NCI-H1417 (cell line): ENCODE measurements at places on chromosomes 3 and 15.
A peak's percentile ranks its signal among the peaks of the same experiment; 100 is the strongest.

DNA sequence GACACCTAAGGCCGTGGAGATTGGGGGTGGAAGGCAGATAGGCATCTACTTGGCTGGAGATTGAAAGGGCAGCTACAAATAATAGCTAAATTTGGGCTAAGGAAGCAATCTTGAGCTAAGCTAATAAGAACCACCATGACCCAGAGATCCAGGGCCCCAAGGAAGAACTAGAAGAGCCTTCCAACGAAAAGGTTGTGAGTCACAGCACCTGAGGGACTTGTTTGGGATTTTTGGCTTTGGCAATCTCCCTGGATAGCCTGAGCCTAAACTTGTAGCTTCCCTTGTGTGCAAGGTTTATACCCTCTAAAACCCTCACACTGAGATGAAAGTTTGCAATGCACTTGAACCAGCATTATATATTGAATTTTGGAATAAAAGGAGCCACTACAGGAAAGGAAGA lies 364.0 kb upstream of the IL12A start:
- DNase-seq, result no peak

GRCh38 chr15:44489464-44489863 lies 47.5 kb upstream of the EIF3J start:
- DNase-seq, result no peak

GRCh38 chr15:90620379-90621067 lies 90.8 kb downstream of the CRTC3 start:
- DNase-seq, result no peak

DNA sequence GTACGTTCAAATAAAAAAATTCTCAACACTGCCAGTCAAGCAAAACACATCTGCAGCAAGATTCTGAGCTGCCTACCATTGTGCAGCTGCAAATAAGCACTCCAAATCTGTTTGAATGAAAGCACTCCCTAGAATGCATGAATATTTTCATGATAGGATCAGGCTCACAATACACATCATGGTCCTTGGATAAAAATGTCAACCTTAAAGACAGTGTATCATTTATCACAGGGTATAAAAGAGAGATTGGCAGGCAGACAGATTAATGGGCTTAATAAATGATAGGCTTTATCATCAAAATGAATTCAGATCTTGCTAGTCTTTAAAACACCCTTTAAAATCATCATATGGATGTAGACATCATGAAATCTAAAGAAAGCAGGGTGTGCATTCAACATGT lies 9.2 kb downstream of the RYR3 start:
- no peak for DNase-seq

GRCh38 chr3:74537857-74538256 lies 76.6 kb downstream of the CNTN3 start:
- no peak for DNase-seq

- no peak for DNase-seq
Measured at GRCh38 chr3:194810076-194810475, 124.4 kb downstream of the FAM43A start.

DNA sequence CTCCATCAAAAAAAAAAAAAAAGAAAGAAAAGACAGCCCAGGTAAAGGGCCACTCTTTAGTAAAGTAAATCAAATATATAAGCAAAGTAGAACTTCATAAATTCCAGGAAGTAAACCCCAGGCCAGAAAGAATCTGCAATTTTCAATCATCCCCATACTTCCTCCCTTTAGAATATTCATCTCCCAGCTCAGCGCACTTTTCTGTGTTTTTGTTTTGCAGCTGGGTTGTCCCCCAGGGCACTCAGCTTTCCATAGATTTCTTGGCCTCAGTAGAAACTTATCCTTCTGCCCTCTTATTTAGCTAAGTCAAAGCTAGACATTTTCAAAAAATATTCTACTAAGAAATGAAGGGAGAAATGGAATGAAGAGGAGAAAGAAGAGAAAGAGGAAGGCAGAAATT lies 24.0 kb upstream of the SPRED1 start:
- DNase-seq, result no peak

DNA sequence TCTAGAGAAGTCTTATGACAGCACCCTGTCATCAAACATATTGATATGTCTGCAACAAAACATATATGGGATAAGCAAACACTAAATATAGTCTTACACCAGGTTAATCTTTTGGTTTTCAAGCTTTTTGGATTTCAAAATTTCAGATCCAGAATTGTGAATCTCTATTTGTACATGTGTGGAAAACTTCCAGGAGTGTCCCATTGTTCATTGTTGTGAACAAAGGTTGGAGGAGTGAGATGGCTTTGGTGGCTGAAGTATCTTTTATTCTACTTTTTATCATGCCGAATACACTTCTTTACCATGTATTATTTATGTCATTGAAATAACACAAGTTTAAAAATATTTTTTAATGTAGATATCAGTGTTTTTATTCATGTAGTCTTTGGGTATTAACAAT lies 5.9 kb upstream of the FHIT start:
- no peak for DNase-seq

- DNase-seq, result no peak
Measured at GRCh38 chr3:197427021-197427420, 128.6 kb upstream of the DLG1 start.

DNA sequence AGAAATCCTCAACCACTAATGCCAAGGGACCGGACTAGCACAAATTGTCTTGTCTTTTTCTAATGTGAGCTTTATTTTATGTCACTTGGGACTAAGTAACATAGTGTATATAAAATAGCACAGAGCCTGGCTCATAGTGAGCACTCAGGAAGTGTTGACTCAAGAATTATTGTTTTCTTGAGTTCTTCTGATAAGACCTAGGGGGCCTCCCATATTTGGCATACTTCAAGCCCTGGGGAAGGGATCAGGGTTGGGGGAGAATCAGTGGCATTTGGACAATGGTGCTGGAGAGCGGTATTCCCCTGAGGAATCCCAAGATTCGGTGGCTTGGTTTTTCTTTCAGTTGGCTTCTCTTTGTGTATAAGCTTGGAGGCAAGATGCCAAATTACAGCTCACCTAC lies 19.4 kb downstream of the ZNF80 start:
- no peak for DNase-seq

DNA sequence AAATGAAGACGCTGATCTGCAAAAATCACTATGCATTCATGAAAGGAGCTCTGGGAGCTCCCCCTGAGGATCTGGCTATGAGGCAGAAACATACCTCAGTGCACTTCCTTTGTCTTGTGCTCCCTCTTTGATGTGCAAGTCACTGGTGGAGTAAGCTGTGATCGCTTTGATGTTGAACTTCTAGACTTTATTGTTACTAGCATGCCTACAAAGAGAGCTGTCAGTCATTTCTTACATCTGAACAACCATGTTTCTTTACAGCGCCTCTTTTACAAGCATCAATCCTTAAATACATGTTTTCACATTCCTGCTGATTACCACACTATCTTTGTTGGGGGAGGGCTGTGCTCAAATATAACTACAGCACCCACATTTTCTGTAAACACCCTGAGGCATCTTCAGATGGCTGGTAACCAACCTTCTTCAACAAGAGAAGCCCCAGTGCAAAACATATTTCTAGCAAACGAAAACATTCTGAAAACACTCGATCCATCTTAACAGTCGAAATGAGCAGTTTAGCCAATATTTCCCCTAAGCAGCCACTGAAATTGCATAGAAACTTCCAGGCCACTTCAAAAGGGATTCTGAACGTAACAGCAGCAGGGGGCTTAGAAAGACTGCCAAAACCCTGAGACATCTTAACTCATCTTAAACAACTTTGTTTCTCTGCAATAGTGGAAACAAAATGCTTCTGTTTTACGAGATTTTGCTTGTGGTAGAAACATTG lies 101.9 kb upstream of the ICE2 start:
- no peak for DNase-seq

GRCh38 chr3:40477666-40478065 lies 744 bp downstream of the ZNF619 start:
- DNase-seq, result peak; percentile 26

DNA sequence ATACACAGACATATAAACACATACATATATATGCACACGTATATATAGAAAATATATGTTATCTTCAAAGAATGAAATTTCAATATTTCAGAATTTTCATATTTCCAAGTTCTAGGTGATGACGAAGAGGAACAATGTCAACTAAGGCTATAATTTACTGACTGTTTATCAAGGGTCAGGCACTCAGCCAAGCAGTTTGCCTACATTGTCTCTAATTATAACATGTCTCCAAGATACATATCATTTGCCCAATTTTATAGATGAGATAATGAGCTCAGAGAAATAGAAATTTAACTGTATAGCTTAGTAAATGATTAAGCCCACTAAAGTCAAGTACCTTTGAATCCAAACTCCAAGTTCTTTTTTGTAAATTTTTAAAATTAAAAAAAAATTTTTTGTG lies 99.9 kb upstream of the PLSCR4 start:
- DNase-seq, result peak; percentile 44

- peak; percentile 78 for DNase-seq
Measured at GRCh38 chr3:149330609-149331331, 2.7 kb downstream of the TM4SF18 start.

GRCh38 chr15:52529341-52529924 lies 753 bp upstream of the MYO5A start:
- DNase-seq, result peak; percentile 60

DNA sequence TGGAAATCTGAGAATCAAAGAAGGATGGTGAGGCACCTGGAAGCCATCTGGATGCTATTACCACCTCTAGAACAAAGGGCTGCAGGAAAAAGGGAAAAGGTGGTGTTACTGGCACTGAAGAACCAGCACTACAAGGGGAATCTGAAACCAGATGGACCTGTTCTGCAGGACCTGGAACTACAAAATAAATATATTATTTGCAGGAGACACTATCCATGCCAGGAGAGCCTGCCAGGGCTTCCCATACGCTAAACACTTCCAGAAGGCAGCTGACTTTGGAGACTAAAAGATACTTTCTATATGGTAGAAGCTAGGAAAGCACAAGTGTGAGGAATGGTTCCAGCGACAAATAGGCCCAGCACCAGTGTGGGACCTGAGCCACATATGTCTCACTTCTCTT lies 83.4 kb upstream of the POU1F1 start:
- peak; percentile 20 for DNase-seq

GRCh38 chr3:170397685-170398084 lies 21.0 kb upstream of the CLDN11 start:
- DNase-seq, result no peak

DNA sequence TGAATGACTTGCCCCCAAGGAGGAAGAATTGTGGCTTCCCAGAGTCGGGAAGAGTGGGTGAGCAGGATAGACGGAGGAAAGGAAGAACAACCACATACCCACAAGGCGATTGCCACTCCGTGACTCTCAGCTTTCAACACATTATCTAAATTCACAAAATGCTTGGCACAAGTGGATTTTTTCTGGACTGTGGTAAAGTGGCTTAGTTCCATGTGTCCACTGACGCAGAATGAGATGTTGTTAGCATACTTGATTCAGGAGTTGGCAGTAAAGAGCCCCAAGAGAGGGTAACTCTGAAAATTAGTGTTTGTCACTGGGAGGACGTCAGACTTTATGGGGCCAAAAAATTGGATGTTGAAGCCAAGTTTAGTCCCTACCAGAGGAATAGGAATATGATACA lies 198.8 kb upstream of the CTNNB1 start:
- no peak for DNase-seq

GRCh38 chr3:48157202-48157840 lies 30.9 kb downstream of the CDC25A start:
- DNase-seq, result no peak
